Activated CD4-positive, alpha-beta T cell treated with anti-CD3 and anti-CD28 coated beads for 4 hours (primary cell): ENCODE measurements at places on chromosomes 2 and 18.

GRCh38 chr2:58155160-58155778 lies 85.9 kb downstream of the FANCL start:
- DNase-seq, result no peak

DNA sequence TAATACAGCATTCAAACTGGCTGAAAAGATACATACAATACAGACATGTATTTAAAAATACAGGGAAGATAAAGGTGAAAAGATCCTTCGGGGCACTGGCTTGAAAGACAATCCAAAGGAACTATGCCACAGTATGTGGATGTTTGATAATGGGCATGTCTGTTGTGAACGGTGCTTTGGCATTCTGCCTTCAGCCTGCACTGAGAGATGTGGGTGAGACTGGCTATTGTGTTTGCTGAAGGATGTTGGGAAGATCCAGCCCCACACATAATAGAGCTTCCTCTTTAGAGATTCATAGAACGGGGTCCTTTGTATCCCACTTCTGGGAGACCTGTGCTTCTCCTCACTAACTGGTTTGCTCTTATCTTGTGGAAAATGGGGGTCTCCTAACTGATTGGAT lies 65.1 kb upstream of the CXCR4 start:
- DNase-seq, result no peak

GRCh38 chr2:95225658-95226057 lies 18.3 kb downstream of the ZNF892 start:
- DNase-seq, result no peak

GRCh38 chr2:69076601-69077000 lies 63.6 kb downstream of the ANTXR1 start:
- no peak for DNase-seq

GRCh38 chr2:77395011-77395410 lies 127.2 kb downstream of the LRRTM4 start:
- DNase-seq, result no peak

GRCh38 chr18:41763361-41763760 lies 191.7 kb upstream of the PIK3C3 start:
- no peak for DNase-seq

DNA sequence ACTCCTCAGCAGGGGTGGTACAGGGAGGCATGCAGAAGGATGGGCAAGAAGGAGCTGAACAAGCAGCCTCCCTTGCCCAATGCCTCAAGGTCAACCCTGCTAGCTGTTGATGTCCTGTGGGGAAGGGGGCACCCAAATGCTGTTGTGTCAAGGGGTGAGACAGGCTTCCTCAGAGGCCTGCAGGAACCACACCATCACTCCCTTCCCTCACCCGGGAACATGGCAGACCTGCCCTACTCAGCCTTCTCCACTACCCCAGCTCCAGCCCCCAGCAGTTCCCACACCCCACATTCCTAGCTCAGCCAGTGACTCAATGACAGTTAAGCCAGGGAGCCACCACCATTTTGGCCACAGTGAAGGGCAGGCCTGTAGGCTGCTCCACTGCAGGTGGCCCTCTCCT lies 53.9 kb upstream of the RMP24 start:
- no peak for DNase-seq

DNA sequence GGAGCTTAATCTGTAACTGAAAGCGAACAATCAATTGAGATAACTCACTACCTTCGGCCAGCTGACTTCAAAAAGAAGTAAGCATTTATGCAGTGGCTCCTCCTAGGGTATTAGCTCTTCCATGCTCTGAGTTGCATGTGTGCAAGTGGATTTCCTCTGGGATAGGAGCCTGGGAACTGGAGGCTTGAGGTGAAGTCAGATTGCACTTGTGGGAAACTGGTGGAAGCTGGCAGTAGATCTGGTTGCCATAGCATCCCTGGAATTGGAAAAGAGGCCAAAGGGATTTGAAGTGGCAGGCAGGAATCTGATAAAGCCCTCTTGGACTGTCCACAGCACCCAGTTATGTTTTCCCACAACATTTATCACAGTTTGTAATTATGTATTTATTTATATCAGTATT lies 50.6 kb upstream of the FMNL2 start:
- DNase-seq, result no peak

GRCh38 chr2:184558713-184559464 lies 39.4 kb upstream of the ZNF804A start:
- no peak for DNase-seq

- DNase-seq, result no peak
Observed at GRCh38 chr2:45938649-45939511, 287.4 kb downstream of the PRKCE start.

GRCh38 chr2:46211461-46211860 lies 85.7 kb upstream of the EPAS1 start:
- no peak for DNase-seq

DNA sequence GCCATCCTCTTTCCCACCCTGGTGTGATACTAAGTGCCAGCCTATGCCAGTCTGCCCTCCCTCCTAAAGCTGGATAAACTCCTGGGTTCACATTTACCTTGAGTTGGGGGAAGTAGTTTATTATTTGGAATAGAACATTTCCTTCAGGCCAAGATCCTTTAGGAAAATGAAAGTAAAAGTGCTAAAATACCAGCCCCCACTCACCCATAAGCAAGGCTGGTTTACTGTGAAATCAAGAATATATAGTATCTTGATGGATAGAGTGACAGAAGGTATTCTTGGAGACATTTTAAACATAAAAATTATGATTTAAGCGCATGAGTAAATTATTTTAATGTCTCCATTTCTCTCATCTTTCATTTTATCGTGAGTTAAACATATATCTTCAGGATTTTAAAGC lies 27.1 kb downstream of the ZNF532 start:
- no peak for DNase-seq

GRCh38 chr18:24398540-24398939 lies 916 bp upstream of the OSBPL1A start:
- no peak for DNase-seq

GRCh38 chr18:62912885-62913284 lies 197.5 kb downstream of the PHLPP1 start:
- DNase-seq, result no peak

- DNase-seq, result no peak
Observed at GRCh38 chr2:223090540-223091235, 38.7 kb downstream of the KCNE4 start.

GRCh38 chr2:188414411-188414810 lies 122.7 kb downstream of the GULP1 start:
- DNase-seq, result no peak

DNA sequence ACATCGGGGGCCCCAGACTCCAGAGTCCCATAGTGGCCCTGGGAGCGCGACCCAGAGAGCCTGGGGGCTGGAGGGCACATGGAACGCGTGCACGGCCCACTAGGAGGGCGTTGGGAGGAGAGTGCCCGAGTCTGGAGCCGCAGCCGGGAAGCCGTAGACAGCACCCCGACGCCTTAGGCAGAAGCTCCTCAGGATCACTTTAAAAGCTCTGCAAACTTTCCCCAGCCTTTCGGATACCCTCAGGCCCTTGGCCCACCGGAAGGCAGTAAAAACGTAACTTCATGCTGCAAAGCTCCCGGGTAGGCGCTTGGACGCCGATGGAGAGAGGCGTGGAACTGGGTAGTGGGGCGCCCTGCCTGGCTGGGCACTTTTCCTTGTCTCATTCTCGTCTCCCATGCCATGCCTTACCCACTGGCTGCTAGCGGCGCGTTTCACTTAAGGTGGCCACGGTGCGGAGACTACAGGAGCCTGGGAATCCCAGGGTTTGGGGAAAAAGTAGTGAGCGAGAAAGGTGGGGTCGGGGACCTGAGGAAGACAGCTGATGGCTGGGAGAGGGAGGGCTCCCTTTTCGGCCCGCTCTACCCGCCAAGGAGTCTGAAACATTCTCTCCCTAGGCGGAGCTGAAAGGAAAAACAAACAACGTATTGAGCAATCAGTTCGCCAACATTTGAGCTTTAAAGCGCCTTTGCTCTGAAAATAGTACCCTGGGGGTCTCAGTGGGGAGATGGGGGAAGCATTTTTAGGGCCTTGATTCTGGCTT lies 141.8 kb downstream of the MEIS1 start:
- DNase-seq, result no peak

GRCh38 chr2:118918017-118918416 lies 24.0 kb upstream of the MARCO start:
- no peak for DNase-seq

DNA sequence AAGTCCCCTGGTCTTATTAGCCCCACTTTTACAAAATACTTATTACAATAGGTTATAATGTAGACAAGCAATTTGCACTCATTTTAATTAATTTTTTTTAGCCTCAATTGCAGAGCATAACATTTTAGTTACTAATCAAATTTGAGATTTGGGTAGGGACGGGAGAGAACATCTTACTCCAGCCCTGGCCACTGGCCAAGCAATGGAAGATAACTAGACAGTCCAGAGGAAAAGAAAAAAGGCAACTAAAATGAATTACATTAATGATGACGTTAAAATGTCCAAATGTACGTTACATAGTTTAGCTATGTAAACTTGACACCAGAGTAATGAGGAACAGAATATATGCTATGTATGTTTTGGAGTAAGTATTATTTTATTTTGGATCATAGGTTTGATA lies 11.0 kb upstream of the CAVIN2 start:
- DNase-seq, result no peak

GRCh38 chr2:36670881-36671595 lies 25.5 kb upstream of the VIT start:
- DNase-seq, result no peak

- no peak for DNase-seq
Observed at GRCh38 chr2:180604077-180604476, 376.3 kb upstream of the UBE2E3 start.

GRCh38 chr2:229920011-229920641 lies 1.7 kb downstream of the TRIP12 start:
- peak; percentile 18 for DNase-seq

DNA sequence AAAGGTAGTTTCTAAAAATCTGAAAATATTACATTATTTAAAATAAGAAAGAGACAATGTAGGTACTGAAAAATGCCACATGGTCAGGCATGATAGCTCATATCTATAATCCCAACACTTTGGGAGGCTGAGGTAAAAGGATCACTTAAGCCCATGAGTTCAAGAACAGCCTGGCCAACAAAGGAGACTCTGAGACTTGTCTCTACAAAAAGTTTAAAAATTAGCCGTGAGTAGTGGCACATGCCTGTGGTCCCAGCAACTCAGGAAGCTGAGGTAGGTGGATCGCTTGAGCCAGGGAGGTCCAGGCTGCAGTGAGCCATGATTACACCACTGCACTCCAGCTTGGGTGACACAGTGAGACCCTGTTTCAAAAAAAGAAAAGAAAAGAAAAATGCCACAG lies 21.8 kb downstream of the ATAD2B start:
- no peak for DNase-seq

DNA sequence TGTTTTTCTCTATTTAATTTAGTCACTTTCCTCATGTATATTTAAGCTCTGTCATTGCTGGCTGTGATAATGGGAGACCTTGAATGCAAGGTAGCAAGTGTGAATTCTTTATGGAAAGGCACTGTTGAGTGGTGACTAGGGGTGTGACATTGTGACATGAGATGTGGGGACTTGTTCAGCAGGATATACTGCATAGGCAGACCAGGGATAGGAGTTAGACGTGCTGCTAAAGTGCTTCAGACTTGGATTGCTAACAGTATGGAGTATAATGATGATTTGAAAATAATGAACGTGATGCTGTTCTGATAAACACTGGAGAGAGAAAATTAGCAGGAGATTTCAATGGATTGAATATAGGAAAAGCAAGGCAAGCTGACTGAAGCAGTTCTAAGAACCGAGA lies 135.1 kb downstream of the NCOA1 start:
- DNase-seq, result no peak

GRCh38 chr2:167017021-167017420 lies 128.7 kb downstream of the XIRP2 start:
- no peak for DNase-seq

GRCh38 chr2:222907790-222908441 lies 47.1 kb downstream of the ACSL3 start:
- DNase-seq, result no peak

- DNase-seq, result no peak
Observed at GRCh38 chr2:220072669-220073220, 445.3 kb downstream of the SLC4A3 start.

- DNase-seq, result no peak
Observed at GRCh38 chr2:144078802-144079724, 440.9 kb downstream of the ZEB2 start.

DNA sequence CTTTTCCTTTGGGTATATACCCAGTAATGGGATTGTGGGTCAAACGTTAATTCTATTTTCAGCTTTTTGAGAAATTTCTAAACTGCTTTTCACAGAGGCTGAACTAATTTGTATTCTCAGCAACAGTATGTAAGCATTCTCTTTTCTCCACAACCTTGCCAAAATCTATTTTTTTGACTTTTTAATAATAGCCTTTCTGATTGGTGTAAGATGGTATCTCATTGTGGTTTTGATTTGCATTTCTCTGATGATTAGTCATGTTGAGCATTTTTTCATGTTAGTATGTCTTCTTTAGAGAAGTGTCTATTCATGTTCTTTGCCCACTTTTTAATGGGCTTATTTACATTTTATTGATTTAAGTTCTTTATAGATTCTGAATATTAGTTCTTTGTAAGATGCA lies 145.5 kb downstream of the TRABD2A start:
- no peak for DNase-seq

DNA sequence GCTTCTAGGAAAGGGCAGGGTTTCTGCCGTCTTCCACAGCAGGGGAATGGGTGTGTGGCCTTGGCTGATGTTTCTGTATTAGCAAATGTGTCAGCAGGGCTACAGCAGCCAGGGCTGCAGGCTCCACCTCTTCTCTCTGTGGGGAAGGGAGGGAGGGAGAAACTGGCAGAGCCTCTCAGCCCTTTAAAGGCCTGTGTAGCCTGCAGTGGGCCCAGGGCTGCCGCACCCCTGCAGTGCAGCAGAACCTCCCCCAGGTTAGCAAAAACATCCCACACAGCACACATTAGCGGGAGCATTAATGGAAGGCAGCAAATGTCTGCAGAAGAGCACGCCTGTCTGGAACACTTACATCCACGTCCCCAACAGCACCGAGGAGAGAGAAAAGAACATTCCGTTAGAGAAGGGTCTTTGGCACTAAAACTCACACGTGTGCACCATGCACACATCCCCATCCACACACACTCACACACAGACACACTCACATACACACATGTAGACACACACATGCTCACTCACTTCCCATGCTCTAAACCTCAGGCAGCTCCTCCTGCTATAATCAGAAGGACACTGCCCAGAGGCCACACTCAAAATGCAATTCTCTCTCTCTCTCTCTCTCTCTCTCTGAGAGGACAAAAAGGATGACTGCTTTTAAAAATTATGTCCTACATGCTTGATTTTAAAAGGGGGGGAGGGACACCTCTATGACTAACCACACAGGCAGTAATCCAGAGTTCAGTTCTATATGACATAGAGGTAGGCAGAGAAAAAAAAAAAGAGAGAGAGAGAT lies 24.1 kb downstream of the MRPL35 start:
- no peak for DNase-seq

- no peak for DNase-seq
Observed at GRCh38 chr2:157178874-157179273, 78.6 kb upstream of the GALNT5 start.

DNA sequence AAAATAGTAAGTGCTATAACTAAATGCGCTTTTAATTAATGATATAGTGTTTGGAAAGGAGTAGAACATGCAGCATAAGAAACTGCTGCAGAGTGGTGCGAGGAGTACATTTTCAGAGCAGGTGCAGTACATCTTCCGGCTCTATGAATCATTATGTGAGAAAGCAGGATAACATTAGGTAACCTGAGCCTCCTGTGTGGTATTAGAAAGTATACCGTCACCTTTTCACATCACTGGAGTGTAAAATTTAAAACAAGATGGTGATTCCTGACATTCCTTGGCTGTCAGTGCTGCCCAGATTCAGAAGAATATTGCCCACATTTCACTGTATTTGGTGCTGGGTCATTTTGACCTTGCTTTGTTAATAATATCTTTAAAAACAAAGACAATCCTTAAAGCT lies 7.8 kb upstream of the DYNC2LI1 start:
- no peak for DNase-seq

- no peak for DNase-seq
Observed at GRCh38 chr18:70172225-70172624, 33.3 kb downstream of the RTTN start.
